ENCODE measurements at places on chromosomes 5 and 9. TPM values are rescaled to one million over a fixed set of nuclear protein-coding genes. Genes with fewer than 3 reads are reported as not detected.
A peak's percentile ranks its signal among the peaks of the same experiment; 100 is the strongest.

DNA sequence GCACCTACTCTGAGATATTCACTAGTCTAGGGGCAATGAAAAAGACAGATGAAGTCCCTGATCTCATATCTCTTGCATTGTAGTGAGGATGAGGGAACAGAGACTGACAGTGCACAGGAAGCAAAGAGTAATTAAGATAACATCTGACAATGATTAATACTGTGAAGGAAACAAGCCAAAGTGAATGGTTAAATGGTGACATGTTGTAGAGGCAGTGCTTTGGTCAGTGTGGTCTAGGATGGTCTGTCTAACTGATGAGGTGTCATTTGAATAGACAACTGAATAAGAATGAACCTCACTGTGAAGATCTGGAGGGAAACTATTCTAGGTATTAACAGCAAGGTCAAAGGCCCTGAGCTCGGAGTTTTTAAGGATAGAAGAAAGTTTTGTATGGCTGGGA is 333.3 kb upstream of the GRIA1 start:
- no peak for DNase-seq

- no peak for DNase-seq
Observed at GRCh38 chr5:16673241-16674201, 56.7 kb upstream of the RETREG1 start.

DNA sequence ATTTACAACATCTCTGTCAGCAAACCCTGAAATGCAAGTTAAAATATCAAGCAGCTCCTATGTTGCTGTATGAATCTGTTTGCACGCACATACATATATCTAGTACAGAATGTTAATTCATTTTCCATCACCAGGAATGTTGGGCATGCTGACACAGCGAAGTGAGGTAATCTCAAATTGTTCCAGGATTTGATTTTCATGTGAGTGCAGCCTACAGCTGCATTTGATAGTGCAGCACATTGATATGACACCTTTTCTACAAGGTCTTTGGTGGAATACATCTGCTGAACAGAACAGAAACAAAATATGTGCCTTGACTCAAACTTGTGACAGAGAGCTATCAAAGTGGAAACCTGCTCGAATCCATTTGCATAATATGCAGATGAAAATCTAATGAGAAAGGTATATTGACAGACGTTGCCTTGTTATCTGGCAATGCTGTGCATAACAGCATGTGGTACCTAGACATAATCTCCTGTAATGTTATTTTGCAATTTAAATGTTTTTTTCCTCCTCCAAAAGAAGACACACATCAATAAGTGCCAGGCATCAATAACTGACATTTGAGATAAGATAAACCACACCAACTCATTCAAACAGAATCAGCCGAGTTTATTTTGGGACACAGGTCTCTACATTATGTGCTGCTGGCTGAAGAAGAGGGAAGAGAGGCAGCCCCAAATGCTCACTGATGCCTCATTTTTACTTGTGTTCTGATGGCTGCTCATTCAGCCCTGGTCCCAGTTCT is 512.2 kb downstream of the ZNF608 start:
- DNase-seq: no peak

- DNase-seq: no peak
Observed at GRCh38 chr5:144332265-144332664, 161.6 kb downstream of the KCTD16 start.

DNA sequence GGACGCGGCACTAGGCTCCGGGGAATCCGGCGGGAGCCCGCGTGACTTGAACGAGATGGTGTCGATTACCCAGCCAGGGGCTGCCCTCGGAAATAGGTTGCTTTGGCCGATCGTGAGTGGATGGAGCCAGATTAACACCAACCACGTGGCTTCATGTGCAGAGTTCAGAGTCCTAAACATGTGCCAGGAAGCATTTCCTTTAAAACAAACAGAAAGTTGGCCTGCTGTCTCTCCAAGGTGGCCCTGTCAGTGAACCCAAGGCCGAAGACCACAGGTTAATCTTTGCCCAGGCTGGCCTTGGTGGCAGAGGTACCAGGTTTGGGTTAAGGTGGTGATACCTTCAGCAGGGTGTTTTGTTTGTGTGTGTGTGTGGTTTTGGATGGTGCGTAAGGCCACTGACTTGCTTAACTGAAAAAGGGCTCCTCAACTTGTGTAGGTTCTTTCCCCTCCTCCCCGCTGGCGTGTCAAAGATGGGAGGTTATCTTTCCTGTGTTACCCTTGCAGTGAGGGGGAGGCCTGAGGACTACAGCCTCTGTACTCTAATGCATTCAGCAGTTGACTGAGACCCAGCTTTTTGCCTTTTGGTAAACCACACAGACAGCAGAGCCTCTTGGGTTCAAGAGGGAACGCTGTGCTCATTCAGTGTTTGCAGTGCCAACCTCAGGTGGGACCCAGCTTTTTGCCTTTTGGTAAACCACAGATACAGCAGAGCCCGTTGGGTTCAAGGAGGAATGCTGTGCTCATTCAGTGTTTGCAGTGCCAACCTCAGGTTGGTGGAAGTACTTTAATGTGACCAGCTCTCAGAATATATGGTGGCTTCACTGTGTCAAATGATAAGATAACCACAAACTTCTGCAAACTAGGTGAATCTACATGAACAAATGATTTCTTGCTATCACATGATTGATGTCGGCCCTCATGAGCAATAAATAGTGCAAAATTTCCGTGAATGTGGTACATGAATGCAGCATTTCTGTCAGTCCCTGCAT is 1.4 kb downstream of the IQGAP2 start:
- DNase-seq: no peak

DNA sequence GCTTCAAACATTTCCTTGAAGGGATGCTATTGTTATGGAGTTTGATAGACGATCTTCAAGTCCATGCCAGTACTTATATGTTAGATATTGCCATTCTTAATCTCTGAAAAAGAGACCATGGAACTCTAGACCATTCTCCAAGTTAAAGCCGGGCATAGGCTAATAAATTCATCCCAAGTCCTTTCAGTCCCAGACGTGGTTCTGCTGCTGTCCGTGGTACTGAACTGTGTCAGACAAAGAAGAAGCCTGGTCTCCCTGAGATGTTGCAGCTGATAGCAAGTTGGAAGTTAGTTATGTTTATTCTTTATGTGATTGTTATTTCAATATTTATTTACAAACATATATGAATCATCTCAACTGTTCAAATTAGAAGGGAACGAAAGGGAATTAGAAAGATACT is 158.7 kb downstream of the NMUR2 start:
- no peak for DNase-seq

GRCh38 chr5:89191374-89191773 is 308.4 kb upstream of the MEF2C start:
- no peak for DNase-seq

- DNase-seq: no peak
Observed at GRCh38 chr5:147451193-147451592, 58.7 kb downstream of the DPYSL3 start.

DNA sequence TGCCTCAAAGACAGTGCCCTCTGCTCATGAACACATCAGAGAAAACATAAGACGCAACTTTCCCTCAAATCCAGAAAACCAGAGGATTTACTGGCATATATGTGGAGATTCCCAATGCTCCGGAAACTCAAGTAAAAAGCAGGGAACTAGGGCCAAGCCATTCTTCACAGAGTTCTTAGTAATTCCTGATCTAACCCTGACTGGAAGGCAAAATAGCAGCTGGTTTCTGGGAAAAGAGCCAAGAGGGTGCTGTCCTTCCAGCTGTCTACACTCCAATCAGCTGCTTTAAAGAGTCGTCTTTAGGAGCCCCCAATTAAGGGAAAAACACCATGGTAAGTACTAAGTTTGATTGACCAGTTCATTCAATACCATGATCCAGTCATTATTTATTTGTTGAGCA is 49.6 kb downstream of the GNA14 start:
- DNase-seq: peak; percentile 14

GRCh38 chr5:42720251-42720650 is 36.4 kb upstream of the CCDC152 start:
- DNase-seq: no peak

GRCh38 chr5:16326137-16326536 is 139.5 kb downstream of the ZNF622 start:
- no peak for DNase-seq

DNA sequence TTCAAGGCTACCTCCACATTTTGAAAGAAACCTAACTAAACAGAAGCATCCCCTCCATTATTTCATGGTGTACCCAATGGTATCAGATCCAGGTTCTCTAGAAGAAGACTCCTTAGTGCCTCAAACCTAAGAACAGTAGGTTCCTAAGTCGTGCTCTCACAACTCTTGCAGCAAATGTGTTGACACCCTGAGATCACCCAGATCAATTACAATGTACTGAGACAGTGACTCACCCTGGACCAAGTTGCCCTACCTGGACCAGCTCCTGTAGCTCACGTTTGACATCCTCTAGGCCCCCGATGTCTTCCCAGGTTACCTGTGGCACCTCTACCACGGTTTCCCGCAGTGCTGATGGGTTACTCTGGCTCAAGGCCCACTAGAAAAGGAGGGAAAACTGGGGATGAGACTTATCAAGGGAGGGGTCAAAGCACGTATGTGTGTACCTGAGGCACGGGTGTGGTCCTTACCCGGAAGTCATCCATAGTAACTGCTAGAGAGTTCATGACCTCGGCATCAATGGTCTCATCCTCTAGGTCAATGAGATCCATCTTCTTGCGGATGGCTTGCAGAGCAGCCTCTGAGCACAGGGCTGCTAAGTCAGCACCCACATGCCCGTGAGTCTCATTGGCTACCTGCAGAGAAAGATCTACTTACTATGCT is 11.7 kb downstream of the VCP start:
- DNase-seq: no peak

GRCh38 chr9:14097215-14097614 is 216.7 kb downstream of the NFIB start:
- peak; percentile 66 for DNase-seq

DNA sequence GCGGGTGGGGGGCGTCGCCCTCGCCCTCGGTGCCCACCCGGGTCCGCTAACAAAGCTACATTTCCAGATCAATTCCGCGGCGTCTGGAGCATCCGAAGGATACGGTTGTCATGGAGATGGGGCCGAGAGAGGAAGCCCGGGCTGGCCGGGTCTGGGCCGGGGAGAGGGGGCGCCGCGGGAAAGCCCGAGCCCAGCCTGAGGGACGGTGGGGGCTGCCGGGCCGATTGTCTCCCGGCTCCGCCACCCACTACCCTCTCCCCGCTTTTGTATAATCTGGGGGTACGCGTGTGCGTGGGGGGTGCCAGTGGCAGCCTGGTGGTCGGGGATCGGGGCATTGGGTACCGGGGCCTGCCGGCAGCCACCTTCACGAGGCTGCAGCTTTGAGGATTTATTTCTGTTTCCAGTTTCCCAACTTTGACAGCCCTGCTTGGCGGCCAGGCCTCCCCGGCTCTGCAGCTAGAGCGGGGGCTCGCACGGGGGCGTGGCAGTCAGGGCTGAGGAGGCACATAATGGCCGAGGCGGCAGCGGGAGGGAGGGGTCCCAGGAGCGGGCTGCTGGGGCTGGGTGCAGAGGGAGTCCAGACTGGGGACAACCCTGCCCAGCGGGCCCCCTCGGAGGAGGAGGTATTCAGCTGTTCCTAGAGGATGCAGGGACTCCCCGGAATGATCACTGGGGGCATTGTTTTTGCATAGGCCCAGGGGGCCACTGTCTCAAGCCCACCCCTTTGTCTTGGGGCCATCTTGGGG is 626 bp downstream of the PSD2 start:
- DNase-seq: no peak

- DNase-seq: no peak
Observed at GRCh38 chr9:118029425-118029824, 325.2 kb downstream of the TLR4 start.

- DNase-seq: no peak
Observed at GRCh38 chr5:162391833-162392232, 324.3 kb downstream of the GABRG2 start.

GRCh38 chr5:32711681-32712480 is 760 bp downstream of the NPR3 start:
- DNase-seq: no peak

GRCh38 chr5:175864296-175864695 is 7.1 kb upstream of the CPLX2 start:
- DNase-seq: no peak

- no peak for DNase-seq
Observed at GRCh38 chr5:103402851-103403250, 144.3 kb downstream of the MACIR start.

DNA sequence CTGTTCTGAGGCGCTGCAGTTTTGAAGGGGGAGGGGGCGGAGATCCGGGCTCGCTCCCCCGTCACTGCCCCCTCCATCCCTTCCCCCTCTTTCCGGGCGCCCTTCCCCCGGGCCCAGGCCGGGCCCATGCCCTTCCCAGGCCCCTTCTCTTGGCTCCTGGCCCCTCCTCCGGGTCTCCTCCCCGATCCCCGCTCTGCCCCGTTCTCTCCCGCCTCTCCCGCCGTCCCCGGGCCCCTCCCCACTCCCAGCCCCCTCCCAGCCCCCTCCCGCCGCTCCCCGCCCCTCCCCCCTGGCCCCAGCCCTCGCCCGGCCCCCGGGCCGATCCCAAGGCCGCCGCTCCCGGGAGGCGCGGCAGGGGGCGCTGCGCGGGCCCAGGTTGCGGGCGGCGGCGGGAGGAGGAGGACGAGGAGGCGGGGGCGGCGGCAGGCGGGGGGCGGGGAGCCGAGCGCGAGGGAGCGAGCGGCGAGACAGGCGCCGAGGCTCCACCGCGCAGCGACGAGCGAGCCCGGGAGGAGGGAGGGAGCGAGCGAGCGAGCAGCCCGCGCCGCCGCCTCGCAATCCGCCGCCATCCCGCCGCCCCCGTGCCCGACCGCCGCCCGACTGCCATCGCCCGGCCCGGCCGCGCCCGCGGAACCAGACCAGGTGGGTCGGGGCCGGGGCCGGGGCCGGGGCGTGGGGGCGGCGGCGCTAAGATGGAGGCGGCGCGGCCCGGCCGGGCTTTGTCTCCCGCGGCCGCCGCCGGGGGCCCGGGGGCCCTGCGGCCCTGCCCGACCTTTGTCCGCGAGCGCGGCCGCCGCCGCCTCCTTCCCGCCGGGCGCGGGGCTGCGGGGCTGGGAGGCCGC is at the start of gene PRRC2B:
TSS of gene PRRC2B (plus strand) at position 465 of the 842 bp plus-strand sequence. CDS start 36,059 bp downstream, outside the sequence.
- DNase-seq: peak; percentile 62

DNA sequence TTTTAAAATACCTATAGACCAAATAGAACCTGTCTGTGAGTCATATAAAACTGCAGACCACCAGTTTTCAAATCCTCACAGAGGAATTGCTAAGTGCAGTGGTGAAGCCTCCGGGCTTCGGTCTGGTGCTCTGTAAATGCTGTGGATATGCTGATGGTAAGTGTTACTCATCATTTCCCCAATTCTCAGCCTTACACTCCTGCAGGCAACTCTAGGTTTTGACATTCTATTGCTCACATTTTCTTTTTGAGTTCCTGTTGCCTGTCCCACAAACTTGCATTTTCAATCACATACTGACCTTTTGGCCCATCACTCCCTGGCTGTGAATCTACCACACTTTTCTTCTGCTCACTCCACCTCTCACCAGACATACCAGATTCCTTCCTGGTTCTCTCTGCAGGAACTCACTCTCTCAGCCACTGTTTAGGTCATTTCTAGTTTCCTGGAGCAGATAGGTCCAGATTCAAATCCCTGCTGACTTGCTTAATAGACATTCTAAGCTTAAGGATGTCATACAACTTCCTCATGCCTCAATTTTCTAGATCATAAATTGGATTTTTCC is 192.9 kb downstream of the RAB3C start:
- no peak for DNase-seq

SPINK5 gene
- total RNA-seq: 0.10 TPM

RMRP gene
- total RNA-seq: 4,639 TPM

GABRA1 gene
- total RNA-seq: 2.4 TPM

WDR38 gene
- total RNA-seq: not detected

PCDHGC4 gene
- total RNA-seq: 0.10 TPM

ZCCHC7 gene
- 13.3 TPM for total RNA-seq

MSH3 gene
- total RNA-seq: 7.2 TPM

PRSS3 gene
- total RNA-seq: not detected
